Adrenal gland (tissue), 19 donors: ENCODE measurements at places on chromosomes 2 and 18. TPM values are rescaled to one million over a fixed set of nuclear protein-coding genes. Genes with fewer than 3 reads are reported as not detected.

PAIP2B gene
- total RNA-seq = 0.88 TPM

CSRNP3 gene
- 4.2 TPM for total RNA-seq

SCN9A gene
- total RNA-seq = 2.1 TPM

- H3K36me3 ChIP-seq = no peaks in the 10 kb centered on the region
- peaks cover 12% of the 10 kb centered on the region for H3K4me1 ChIP-seq
- H3K27ac ChIP-seq = no peak overlapping the region
- no peak overlapping the region for H3K4me3 ChIP-seq
- DNase-seq = no peak
Observed at GRCh38 chr18:79428287-79428686, 32.6 kb downstream of the NFATC1 start.

- no peaks in the 10 kb centered on the region for H3K27me3 ChIP-seq
- no peak for DNase-seq
- H3K4me1 ChIP-seq = no peaks in the 10 kb centered on the region
- no peak overlapping the region for H3K27ac ChIP-seq
Observed at GRCh38 chr2:151111599-151112278, 149.9 kb downstream of the RBM43 start.

- no peak overlapping the region for H3K27ac ChIP-seq
- no peak for DNase-seq
- H3K27me3 ChIP-seq = no peaks in the 10 kb centered on the region
- no peak overlapping the region for H3K4me3 ChIP-seq
Observed at GRCh38 chr2:147541314-147541713, 303.5 kb upstream of the ACVR2A start.

DNA sequence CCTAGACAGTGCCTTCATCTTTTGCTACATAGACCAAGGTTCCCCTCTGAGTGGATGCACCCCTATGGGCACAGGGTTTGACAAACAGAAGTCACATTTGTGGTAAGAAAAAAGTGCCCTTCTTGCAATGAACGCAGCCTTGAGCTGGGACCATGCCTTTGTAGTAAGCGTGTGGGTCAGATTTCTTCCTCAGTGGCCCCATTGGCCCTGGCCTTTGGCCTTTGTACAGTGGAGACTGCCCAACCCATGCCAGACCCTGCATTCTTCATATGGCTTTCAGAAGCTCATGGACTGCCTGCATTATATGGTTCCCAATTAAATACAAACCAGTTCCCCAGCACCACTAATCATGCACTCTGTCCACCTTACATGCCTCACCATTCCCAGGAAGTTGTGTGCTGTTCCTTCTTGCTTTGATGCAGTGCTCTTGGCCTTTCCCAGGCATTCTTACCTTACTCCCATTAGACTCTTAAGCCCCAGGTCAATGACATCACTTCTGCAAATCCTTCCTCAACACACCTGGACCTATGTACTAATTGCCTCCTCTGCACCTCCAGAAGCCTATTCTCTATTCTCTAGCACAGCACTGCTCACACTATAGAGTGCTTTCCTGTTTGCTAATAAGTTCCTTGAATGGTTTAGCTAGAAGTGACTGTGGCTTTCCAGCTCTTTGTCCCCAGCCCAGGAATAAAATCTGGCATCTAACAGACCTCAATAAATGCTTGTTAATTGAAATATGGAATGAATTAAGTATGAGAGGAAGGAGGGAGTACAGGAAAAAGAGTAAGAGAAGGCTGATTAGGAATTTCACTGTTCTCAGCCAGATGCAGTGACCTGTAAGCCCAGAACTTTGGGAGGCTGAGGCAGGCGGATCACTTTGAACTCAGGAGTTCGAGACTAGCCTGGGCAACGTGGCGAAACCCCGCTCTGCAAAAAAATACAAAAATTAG, 60.2 kb downstream of the TMEM247 start:
- no peak for DNase-seq
- H3K4me1 ChIP-seq = peaks cover 35% of the 10 kb centered on the region
- no peak overlapping the region for H3K4me3 ChIP-seq
- no peaks in the 10 kb centered on the region for H3K36me3 ChIP-seq
- no peaks in the 10 kb centered on the region for H3K27me3 ChIP-seq

DNA sequence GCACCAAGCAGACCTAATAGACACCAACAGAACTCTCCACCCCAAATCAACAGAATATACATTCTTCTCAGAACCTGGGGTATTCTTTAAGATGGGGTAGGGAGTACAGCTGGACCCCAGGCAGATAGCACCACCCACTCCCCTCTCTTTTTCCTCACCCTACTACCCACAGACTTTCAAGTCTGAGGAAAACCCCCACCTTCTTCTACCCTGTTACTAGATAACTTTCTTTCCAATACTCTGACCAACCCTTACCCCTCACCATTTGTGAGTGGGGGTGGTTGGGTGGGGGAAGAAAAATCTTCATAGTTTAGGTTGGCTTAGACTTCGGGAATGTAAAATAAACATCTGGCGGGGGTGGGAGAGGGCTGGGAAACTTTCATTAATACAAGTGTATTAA, 20.3 kb upstream of the ZBTB14 start:
- no peak for DNase-seq
- H3K27ac ChIP-seq = no peak overlapping the region
- no peaks in the 10 kb centered on the region for H3K36me3 ChIP-seq
- H3K4me1 ChIP-seq = peaks cover 10% of the 10 kb centered on the region
- no peaks in the 10 kb centered on the region for H3K27me3 ChIP-seq
- no peak overlapping the region for H3K4me3 ChIP-seq

GRCh38 chr18:22572341-22572740, 154.6 kb upstream of the CTAGE1 start:
- DNase-seq = no peak
- H3K36me3 ChIP-seq = no peaks in the 10 kb centered on the region
- H3K27ac ChIP-seq = no peak overlapping the region
- H3K4me3 ChIP-seq = no peak overlapping the region
- H3K27me3 ChIP-seq = no peaks in the 10 kb centered on the region

DNA sequence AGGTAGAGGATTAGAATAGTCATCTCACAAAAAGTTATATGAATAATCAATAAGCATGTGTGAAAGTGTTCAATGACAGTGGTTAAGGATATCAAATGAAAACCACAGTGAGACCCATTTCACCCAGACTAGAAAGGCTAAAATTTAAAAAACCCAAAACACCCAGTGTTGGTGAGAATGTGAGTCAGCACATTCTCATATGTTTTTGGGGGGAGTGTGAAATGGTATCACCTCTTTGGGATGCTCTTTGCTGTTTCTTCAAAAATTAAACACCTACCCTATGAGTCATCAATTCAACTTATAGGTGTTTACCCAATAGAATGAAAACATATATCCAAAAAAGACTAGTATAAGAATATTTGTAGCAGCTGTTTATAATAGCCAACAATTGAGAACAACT, 69.8 kb downstream of the MAP3K20 start:
- H3K4me3 ChIP-seq = no peak overlapping the region
- H3K4me1 ChIP-seq = no peaks in the 10 kb centered on the region
- no peak for DNase-seq
- no peaks in the 10 kb centered on the region for H3K27me3 ChIP-seq
- no peak overlapping the region for H3K27ac ChIP-seq
- H3K36me3 ChIP-seq = no peaks in the 10 kb centered on the region

DNA sequence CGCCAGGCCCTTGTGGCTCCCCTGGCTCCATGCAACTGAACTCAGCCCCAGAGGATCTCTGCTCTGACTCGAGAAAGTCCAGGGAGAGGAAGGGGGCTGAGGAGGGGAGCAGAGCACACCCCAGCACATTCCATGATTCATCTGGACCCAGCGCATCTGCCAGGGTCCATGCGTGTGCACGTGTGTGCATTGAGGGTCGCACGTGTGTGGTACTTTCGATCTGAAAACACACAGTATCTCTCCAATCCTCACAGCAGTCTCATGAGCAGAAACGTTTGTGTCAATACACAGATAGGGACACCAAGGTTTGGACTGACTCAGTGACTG, 146.4 kb upstream of the ID2 start:
- H3K4me1 ChIP-seq = peaks cover 63% of the 10 kb centered on the region
- H3K27ac ChIP-seq = peak overlapping the region; percentile 5
- no peaks in the 10 kb centered on the region for H3K27me3 ChIP-seq
- H3K4me3 ChIP-seq = no peak overlapping the region
- no peak for DNase-seq
- no peaks in the 10 kb centered on the region for H3K36me3 ChIP-seq

DNA sequence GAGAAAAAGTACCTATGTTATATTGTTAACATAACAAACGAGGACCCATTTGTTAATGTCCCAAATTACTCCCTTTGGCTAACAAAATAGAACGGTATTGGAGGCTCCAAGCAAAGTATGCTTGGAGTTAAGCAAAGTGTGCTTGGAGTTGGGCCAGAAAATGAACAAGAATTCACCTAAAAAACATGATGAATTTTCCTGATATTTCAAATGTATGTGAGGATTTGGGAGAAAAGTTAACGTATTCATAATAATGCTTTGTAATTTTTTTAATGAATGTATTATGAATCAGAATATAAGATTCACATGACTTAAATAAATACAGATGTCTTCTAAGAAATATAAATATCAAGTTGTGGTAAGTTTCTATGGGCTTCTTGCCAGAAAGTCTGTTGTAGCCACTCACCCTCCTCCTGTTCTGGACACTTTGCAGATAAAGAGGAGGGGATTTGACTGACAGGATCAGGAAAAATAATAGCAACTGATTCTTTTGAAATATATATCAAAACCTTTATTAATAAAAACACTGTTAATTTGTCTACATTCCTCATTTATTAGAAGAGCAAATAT, 423.7 kb upstream of the MMADHC start:
- no peaks in the 10 kb centered on the region for H3K36me3 ChIP-seq
- no peaks in the 10 kb centered on the region for H3K4me1 ChIP-seq
- no peak for DNase-seq
- H3K27ac ChIP-seq = no peak overlapping the region

DNA sequence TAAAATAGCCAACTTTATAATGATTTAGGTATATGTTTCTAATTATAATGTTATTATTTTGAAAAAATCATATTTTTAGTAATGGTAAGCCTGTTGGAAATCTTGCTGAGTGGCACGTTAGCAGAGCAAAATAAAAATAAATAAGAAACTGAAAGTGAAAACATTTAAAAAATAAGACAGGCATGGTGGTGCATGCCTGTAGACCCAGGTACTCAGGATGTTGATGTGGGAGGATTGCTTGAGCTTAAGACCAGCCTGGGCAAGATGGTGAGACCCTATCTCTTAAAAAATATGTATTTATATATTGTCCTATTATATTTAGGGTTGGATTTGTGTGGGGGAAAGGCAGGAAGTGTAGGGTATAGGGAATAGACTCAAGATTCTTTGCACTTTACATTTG, 15.8 kb upstream of the ANKRD12 start:
- no peaks in the 10 kb centered on the region for H3K27me3 ChIP-seq
- H3K4me1 ChIP-seq = peaks cover 23% of the 10 kb centered on the region
- no peaks in the 10 kb centered on the region for H3K36me3 ChIP-seq
- H3K4me3 ChIP-seq = no peak overlapping the region

DNA sequence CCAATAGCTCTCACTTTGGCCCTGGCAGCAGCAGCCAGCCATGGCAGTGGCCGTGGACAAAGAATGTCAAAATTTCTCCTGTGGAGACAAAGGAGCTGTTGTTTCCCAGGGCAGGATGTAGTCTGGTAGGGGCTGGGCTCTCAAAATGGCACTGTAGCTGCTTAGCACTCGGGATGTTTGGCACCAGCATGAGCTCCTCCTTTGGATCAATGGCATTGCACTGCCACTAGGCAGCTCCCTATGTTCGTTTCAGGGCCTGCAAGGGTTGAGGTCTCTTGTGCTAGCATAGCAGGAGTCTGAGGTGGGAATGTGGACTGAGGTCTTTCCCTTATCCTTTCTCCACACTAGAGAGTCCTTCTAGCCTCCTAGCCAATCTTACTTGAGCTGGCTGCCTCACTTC, 948.8 kb upstream of the FAM98A start:
- H3K36me3 ChIP-seq = no peaks in the 10 kb centered on the region
- H3K27ac ChIP-seq = no peak overlapping the region
- no peak overlapping the region for H3K4me3 ChIP-seq
- no peak for DNase-seq
- H3K27me3 ChIP-seq = no peaks in the 10 kb centered on the region
